ENCODE measurements at places on chromosomes 11 and 22.

DNA sequence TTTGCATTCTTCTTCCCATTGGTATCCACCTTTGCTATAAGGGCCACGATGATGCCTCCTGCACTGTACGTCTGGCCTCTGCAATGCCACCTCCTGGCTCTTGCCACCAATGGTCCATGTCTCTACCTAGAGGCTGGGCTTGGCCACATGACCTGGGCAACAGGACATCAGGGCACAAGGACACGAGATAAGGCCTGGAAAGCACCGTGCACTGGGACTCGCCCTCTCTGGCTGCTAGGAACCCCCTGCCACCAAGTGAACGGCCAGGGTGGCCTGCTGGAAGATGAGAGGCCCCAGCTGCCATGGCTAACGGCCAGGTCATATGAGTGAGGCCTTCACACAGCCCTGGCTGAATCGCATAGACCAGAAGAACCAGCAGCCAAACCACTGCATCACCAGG, 87.4 kb downstream of the TRMU start:
- no peak for DNase-seq

- DNase-seq = no peak
Observed at GRCh38 chr11:46661836-46662235, 38.6 kb downstream of the ARHGAP1 start.

DNA sequence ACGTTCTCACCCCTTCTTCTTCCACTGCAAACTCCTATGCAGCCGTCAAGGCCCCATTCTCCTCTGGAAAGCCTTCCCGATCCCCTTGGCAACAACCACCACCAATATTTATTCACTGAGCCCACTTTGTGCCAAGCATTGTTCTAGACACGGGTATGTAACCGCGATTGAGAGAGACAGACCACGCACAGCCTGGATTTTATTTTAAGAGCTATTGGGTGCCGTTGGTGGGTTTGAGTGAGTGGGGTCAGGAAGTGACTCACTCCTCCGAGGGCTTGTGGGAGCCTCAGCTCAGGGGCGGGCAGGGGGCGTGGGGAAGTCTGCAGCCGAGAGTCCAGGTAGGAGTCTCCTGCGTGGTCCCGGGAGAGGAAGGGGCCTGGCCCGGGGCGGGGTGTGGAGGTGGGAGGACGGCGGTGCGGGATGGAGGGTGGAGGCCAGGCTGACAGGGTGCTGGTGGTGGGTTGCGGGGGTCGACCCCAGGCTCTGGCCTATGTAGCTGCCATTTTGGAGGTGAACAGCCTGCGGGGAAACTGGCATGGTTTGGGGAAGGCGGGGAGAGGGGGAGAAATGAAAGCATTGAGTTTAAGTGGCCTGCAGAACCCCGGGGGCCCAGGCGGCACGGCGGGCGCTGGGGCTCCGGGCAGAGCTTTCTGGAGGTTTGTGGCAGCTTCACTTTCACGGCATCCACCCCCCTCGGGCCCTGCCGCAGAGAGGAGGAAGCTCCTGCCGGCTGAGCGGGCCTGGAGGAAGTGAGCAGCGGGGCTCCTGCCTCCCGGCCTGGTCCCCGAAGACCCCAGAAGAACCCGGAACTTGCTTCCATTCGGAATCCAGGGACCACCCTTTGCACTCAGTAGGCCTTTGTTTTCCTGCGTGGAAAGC, 547 bp downstream of the PARVG start:
- no peak for DNase-seq

- no peak for DNase-seq
Observed at GRCh38 chr11:65169164-65169641, 830 bp upstream of the SPDYC start.

DNA sequence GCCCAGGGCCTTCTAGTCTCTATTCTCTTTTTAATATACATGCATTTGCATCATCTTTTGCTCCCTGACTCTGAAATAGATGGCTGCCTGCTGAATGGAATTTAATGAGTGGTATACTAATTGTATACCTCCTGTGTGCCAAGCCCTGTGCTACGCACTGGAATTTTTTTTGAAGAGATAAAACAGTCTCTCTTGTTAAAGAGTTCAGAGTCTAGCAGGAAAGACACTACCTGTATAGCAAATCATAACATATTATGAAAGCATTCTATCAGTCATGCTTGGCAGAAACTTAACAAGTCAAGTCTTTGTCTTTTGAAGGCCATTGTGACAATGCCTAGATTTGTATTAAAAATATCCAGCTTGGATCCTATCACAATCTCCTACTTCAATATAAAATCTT, 63.7 kb upstream of the SESN3 start:
- DNase-seq = no peak

- DNase-seq = no peak
Observed at GRCh38 chr11:27059431-27059830, 18.8 kb downstream of the BBOX1 start.

GRCh38 chr11:93512073-93512475, 31.1 kb downstream of the SMCO4 start:
- no peak for DNase-seq

GRCh38 chr22:37187552-37187890, 526 bp downstream of the C1QTNF6 start:
- no peak for DNase-seq

- no peak for DNase-seq
Observed at GRCh38 chr11:32729976-32730375, 64.5 kb downstream of the CCDC73 start.

- DNase-seq = no peak
Observed at GRCh38 chr22:22030493-22031182, 48.1 kb upstream of the TOP3B start.

- no peak for DNase-seq
Observed at GRCh38 chr11:69654660-69655478, 13.9 kb downstream of the CCND1 start.

- no peak for DNase-seq
Observed at GRCh38 chr11:87812571-87813365, 362.5 kb downstream of the RAB38 start.

- DNase-seq = no peak
Observed at GRCh38 chr11:46537121-46537520, 56.7 kb downstream of the AMBRA1 start.

GRCh38 chr11:112355726-112356125, 95.1 kb upstream of the PLET1 start:
- peak; percentile 19 for DNase-seq

- DNase-seq = no peak
Observed at GRCh38 chr11:76226626-76227025, 20.3 kb upstream of the WNT11 start.

GRCh38 chr11:131685906-131686305, 315.5 kb downstream of the NTM start:
- DNase-seq = no peak

GRCh38 chr11:3108183-3108721, 51.0 kb upstream of the CARS1 start:
- no peak for DNase-seq

DNA sequence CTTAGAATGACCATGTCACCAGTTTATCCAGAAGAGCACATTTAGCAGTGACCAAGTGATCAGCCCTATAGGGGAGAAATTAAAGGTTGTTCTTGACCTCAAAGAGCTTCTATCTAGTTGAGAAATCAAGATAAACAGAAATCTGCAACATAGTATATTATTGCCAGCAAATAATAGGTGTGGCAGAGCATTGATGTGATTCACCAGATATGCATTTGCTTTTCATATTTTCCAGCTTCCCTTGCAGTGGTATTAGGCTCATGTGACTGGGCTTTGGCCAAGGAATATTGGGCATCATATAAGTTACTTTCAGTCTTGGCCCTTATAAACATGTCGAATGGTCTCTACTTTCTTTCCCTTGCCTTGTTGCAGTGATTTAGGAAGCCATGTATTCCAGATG, 34.5 kb downstream of the COMMD9 start:
- peak; percentile 58 for DNase-seq

GRCh38 chr11:19970944-19971343, 189.3 kb downstream of the DBX1 start:
- DNase-seq = no peak

- no peak for DNase-seq
Observed at GRCh38 chr22:39236321-39237317, 8.2 kb downstream of the PDGFB start.

Measured in HS-27A (cell line).